ENCODE measurements at places on chromosomes 3 and 15.

DNA sequence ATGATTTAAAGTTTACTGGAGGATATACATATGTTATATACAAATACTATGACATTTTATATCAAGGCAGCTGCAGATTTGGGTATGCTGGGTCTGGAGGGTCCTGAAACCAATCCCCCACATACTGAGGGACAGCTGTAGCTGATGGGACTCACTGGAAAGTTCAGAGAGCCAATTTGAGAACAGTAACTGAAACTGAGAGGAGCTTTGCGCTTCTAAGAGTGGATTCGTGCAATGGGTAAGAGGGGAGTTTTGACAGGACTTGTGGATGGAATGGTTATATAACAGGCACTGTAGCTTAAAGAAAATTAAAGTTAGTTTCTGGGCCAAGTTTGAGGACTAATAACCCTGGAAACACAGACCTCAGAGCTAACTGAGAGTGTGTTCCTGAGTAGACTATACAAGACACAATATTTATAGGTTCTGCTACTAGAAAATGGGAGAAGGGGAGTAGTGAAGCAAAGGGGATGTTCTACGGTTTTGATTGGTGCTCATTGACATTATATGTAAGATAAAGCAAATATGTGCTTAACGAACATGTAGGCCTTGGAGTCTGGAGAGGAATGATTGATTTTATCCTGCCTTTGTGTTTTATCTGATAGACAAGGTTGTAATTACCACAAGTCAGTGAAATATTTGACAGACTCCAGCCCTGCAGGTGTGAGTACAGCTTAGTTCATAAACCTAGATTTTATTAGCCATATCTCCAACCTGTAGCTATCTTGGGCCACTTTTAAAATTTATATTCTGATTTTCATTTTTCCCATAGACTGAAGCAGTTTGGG is 4.8 kb upstream of the ZMAT3 start:
- DNase-seq: no peak

DNA sequence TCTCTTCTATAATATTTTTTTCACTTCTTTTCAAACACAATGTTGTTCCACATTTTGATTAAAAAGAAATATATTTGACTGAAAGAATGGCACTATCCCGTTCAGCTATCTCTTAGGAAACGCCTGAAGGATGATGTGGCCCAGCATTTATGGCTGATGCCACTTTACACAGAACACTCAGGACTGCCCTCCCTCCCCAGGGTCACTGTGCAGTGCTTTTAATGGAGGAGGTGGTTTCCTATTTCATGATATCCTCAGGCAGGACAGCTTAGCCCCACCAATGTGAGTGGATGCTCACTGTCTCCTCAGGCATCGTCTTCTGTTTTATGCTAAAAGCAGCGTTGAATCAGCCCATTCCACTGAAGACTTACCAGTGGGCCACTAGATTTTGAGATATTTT is 135.9 kb downstream of the KCNAB1 start:
- DNase-seq: no peak

- DNase-seq: peak; percentile 61
Observed at GRCh38 chr15:85289677-85290365, 90.6 kb upstream of the AKAP13 start.

DNA sequence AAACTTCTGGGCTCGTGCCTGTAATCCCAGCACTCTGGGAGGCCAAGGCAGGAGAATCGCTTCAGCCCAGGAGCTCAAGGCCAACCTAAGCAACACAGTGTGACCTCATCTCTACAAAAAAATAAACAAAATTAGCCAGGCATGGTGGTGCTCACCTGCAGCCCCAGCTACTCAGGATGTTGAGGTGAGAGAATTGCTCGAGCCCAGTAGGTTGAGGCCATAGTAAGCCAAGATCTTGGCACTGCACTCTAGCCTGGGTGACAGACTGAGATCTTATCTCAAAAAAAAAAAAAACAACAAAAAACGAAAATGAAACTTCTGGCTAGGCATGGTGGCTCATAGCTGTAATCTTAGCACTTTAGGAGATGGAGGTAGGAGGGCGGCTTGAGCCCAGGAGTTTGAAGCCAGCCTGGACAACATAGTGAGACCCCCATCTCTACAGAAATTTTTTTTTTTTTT is 53.7 kb downstream of the PIK3CB start:
- DNase-seq: no peak

GRCh38 chr3:120129051-120129450 is 34.8 kb upstream of the GSK3B start:
- DNase-seq: no peak

- DNase-seq: no peak
Observed at GRCh38 chr3:134798681-134799311, 3.7 kb downstream of the EPHB1 start.

DNA sequence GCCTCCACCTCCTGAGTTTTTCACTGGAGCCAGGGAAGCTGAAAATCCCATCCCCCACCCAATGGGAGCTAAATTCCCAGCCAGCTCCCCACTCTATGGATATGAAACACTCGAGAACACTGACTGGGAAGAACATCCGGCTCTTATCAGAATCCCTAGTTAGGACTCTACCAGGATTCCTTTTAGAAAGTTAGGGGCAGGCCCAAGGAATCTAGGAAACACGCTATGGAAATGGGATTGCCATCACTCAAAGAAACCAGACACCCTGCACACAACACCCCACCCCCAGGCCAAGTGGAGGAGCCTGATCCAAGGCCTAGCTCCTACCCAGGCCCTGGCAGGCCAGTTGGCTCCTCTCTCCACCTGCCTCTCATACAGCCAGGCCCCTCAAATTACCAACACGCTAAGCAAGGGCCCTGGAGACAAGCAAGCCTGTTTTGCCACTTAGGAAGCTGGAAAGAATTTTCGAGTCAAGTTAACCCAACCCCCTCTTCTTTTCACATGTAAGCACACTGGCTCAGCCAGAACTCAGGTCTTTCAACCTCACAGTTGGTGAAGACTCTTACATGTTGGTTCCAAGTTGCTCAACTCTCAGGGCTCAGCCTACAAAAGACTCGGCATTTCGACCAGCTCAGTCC is 75.5 kb downstream of the RBPMS2 start:
- no peak for DNase-seq

DNA sequence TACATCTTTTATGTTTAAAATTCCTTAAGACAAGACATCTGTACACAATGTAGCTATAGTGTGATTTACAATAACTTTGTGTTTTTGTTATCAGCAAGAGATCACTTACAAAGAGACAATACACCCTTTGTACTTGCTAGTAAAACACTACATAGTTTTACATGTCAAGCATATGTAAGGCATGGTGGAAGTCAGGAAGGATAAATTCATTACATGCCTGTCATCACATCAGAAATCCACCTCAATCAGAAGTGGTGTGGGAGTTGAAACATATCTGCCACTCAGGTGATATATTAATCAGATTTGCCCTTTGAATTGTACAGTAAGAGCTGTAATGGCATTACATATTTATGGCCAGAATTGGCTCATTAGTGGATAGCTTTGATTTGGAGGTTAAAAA is 95.5 kb downstream of the MBNL1 start:
- DNase-seq: no peak

DNA sequence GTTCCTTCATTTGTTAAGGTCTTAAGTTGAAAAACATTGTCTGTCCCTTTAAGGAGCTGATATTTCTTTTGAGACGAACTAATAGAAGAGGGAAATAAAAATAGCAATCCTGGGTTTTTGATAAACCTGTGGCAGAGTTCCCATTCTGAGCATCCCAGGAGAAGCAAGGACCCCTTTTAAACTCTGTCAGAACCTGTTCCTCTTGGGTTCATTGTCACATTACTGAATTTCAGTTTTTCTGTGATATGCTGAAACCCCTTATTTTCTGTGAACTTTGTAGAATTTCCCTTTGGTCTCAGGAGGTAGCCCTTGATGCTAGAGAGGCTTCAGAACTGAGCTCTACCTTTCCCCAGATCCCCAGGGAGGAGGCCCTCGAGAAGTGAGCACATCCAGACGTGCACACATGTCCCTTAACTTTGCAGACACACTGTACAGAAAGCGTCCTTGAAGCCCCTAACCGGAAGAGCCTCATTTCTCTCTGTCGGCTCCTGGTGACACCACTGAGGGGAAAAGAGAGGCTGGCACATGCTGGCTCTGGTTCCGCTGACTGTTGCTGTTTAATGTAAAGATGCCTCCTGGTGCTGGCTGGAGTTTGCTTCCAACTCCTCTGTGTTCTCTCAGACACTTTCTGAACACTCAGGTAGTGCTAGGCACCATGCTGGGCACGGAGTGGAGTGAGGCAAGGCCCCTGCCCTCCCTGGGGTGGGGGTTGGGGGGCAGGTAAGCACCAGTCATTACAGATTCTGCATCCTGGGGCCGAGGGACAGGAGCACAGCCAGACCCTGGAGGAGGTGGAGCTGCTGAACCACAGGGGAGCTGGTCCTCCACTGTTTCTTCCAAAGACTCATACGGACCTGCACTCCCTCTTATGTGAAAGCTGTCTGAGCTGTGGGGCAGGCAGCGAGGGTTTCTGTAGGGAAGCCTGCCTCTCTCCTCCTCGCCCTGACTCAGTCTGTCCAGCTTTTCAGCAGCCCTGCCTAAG is 77.5 kb downstream of the CHDH start:
- no peak for DNase-seq

GRCh38 chr3:64343689-64344430 is 118.6 kb upstream of the PRICKLE2 start:
- no peak for DNase-seq

DNA sequence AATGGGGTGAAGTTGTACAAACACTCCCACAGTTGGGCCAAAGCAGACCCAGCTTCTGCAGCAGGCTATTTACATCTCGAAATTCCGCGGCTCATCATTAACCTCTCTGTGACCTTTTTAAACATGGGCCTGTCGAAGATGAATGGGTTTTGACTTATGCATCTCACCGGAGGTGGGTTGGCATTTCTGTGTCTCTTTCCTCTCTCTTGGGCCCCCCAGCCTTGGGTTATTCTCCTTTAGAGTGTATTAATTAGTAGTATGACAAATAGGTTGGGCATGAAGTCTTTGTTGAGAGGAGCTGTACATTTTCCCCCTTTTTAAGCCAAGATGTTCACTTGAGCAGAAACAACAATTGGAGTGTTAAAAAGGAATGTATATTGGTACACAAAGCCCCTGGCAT is 9.8 kb downstream of the SMAD6 start:
- no peak for DNase-seq

GRCh38 chr3:128322030-128323022 is 144.4 kb downstream of the DNAJB8 start:
- peak; percentile 51 for DNase-seq

DNA sequence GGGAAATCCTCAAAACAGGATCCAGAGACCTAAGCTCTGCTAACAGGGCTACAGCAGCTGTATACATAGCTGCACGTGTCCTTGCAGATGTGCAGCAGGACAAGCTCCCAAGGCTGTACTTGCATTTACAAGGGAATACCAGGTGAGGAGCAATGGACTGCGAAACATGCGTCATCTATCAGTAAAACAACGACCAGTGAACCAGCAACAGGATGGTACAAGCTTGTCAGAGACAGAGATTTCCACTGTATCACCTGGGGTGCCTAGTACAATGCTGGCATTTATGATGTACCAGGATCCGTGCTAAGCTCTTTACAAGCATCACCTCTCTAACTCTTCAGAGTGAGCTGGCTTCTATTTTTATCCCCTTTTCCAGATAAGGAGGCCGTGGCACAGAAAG is 227.3 kb downstream of the FOXP1 start:
- peak; percentile 64 for DNase-seq

- DNase-seq: no peak
Observed at GRCh38 chr3:134839422-134839821, 44.4 kb downstream of the EPHB1 start.

GRCh38 chr3:28841441-28841840 is 439.4 kb upstream of the RBMS3 start:
- DNase-seq: no peak

DNA sequence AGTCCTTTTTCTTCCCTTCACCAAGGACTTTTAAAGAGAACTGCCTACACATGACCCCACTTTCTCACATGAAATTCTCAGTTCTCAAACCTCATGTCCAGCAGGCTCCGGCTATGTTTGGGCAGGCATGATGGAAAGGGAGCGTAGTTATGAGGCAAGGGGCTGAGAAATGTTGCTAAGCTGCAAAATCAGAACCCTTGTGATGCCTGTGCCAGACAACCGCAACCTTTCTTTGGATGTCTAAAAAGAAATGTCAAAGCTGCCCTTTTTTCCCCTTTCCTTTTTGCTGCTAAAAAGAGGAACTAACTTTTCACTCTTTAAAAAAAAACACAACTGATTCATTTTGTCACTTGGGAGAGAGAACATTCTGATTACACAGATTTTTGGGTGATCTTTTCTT is 19.2 kb downstream of the GNB4 start:
- DNase-seq: peak; percentile 69

- no peak for DNase-seq
Observed at GRCh38 chr3:23797491-23797890, 8.3 kb upstream of the UBE2E1 start.

DNA sequence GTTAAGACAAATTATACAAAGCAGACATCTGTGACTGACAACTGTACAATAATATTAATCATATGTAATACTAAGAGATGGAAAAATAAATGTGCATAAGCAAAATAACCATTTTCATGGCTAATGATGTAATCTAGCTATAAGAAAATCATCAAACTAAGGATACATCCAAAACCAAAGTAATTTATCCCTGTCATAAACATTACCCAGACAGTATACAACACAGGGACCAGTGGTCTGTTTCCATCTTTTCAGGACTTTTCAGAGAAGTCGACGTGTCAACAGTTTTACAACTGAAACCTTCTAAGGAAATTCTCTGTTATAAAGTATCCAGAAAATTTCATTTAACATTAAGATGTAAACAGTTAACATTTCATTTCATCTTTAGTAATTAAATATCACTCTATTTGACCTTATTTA is 11.0 kb downstream of the THBS1 start:
- DNase-seq: no peak

DNA sequence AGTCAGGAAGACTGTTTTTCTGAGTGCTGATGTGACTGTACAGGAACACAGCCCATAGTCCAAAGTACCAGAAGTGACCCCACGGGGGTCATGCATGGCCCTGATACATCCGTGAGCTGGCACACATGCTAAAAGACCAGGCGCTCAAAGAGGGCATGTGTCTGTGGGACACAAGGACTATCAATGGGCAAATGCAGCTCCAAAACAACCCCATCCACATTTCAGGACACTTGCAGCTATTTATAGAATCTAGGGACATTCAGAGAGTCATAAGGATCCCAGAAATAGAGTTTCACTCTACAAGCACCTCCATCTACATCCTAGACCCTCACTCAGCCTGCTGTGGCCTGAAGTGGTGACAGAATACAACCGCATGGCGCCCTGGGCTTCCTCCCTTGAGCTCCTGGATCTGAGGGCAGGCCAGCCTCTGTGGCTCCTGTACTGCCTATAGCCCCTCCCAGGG is 17.0 kb downstream of the SLC25A20 start:
- DNase-seq: no peak

DNA sequence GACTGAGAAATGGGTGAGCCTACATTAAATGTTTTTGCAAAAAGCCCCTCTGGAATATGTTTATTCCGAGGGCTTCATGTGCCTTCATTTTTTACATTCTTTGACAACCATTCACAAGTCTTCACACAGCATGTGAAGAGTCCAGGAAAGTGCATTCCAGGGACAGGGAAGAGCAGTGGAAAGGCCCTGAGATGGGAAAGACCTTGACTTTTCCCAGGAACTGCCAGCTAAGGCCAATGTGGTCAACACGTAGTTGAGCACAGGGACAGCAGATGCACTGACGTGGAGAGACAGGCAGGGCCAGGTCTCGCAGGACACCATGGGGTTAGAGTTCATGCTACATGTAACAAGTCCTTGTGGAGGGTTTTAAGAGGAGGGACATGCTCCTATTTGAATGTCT is 21.7 kb downstream of the SSR3 start:
- no peak for DNase-seq

GRCh38 chr3:172622916-172623700 is 87.8 kb downstream of the NCEH1 start:
- DNase-seq: peak; percentile 53

Data from NAMALWA (cell line).